SK-N-DZ (cell line): ENCODE measurements at places on chromosomes 5 and 9.

DNA sequence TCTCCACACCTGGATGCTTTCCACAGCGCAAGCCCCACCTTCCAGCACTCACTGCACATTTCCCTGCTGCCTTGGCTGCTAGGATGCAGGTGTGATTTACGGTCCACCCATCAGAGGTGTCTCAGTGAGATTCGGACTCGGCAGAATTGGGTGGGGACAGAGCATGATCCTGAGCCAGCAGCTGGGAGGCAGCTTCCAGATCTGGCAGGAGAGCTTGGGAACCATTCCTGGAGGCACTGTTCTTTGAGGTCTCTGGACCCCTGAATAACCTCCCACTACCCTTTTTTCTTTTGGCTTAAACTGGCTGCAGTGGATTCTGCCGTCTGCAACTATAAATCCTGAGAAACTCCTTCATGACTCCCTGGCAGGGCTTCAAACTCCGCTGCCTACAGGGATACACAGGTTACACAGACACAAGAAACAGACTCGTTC lies 99.6 kb upstream of the PHYKPL start:
- DNase-seq, result no peak

- no peak for DNase-seq
Measured at GRCh38 chr5:139140591-139141071, 57.5 kb downstream of the SIL1 start.

- DNase-seq, result no peak
Measured at GRCh38 chr9:131670247-131671132, 69.4 kb downstream of the RAPGEF1 start.

- no peak for DNase-seq
Measured at GRCh38 chr5:100790951-100791350, 112.1 kb downstream of the ST8SIA4 start.

GRCh38 chr9:114546851-114547250 lies 40.7 kb upstream of the ATP6V1G1 start:
- no peak for DNase-seq

- DNase-seq, result peak; percentile 46
Measured at GRCh38 chr5:168580227-168580508, 1.0 kb upstream of the PANK3 start.

GRCh38 chr5:97591781-97592180 lies 408.7 kb upstream of the RIOK2 start:
- no peak for DNase-seq

GRCh38 chr9:111195766-111196165 lies 134.3 kb downstream of the OR2K2 start:
- DNase-seq, result no peak

DNA sequence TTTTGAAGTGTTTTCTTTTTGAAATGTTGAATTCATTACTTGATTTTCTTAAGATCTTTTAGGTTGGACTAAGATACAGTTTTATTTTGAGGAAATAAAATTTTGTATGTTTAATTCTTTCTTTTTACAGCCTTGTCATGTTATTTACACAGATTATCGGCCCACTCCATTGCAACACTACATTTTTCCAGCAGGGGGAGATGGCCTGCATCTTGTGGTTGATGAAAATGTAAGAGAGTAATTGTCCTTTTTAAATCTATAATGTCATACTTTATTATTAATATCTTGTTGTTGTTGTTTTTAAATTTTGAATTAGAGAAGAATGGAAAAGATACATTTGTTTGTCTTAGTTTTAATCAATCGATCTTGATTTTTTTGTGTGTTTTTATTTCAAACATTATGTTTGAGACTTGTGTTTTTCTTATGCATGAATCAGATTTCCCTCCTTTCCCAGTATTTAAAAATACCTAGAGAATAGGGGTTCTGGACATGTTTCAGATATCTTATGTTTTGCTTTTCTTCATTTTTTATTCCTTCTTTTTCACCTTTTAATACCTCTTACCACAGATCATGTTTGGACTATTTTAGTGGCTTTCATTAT lies 36.7 kb downstream of the MTREX start:
- peak; percentile 46 for DNase-seq

DNA sequence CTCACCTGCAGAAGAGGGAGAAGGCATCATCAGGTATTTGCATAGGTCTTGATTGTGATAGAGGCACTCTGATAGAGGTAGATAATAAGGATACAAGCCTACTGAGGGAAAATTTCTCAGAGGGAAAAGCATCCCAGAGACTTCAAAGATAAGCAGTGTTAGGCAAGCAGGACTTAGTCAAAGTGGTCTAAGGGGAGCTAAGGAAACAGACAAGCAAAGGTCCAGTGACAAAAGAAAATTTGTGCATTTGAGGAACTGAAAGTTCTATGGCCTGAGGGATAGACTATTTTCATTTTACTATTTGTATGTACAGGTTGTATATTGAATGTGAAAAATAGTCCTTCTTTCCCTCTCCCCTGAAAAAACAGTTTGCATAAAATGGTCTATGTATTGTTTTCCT lies 27.4 kb downstream of the OXCT1 start:
- DNase-seq, result no peak

DNA sequence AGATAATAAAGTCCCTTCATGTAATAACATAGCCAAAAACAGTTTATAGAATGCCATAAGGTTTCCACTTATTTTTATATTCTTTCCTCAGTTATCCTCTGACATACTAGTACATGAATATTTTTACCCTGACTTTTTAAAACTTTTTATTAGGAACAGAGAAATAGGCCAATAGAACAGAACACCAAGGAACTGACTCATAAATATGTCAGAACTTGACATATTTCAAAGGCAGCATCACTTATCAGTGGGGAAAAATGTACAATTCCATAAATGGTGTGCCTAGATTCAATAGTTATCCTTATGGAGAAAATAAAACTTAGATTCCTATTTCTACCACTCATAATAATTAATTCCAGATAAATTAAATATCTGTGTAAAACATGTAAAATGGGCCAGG lies 9.4 kb downstream of the STARD4 start:
- DNase-seq, result no peak

DNA sequence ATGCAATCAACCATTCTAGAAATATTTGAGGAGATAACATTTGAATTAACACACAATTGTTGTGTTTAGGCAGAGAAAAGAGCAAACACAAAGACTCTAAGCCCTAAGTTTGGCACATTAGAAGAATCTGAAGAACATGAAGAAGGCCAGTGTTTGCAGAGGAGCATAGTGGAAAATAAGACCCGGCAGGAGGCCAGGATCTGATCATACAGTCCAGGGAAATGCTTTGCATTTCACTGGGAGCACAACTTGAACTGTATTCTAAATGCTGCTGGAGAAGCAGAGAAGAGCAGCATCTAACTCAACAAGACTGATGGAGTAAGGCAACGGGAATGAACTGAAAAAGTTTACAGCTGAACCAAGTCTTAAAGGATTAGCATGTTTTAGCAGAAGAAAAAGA lies 463.4 kb downstream of the ZNF608 start:
- DNase-seq, result no peak

GRCh38 chr5:128965011-128965637 lies at the start of gene SLC27A6:
SLC27A6 (plus strand) TSS chr5:128965488; CDS start chr5:128966138, 650 bp downstream.
- DNase-seq, result peak; percentile 43
